ENCODE measurements at places on chromosomes 12 and 14.

- no peak for DNase-seq
Measured at GRCh38 chr14:72688990-72689671, 204.8 kb downstream of the DPF3 start.

GRCh38 chr12:26833743-26834490 is 923 bp upstream of the ITPR2 start:
- DNase-seq: no peak

GRCh38 chr12:14410841-14411569 is 45.5 kb downstream of the ATF7IP start:
- no peak for DNase-seq

DNA sequence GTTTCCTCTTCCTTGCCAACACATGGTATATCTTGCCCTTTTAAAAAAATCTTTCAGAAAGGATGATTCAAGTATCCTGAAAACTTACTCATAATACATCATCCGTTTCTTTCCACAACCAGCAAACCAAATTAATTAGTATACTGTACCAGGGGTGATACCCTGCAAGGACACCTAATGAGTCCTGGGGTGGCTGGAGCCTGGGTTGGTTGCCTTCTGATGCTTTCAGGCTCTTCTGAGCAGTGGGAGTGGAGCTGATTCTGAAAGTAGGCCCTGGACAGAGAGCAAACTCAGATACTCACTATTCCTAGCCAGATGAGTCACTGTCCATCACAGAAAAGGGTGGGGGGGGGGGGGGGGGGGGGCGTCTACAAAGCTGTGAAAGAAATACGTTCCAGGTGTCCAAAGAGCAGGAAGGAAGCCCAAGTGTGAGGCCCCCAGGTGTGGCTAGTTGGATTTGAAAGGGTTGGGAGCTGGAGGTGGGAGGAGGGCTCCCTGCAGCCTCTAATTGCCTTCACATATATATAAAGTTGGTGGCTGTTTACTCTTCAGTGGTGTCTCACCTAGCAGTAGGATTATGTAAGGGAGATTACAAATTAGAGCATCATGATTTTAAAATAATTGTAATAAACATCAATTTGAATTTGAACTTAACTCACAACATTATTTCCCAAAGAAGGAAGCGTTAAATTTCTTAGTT is 36.5 kb downstream of the FBXO33 start:
- no peak for DNase-seq

DNA sequence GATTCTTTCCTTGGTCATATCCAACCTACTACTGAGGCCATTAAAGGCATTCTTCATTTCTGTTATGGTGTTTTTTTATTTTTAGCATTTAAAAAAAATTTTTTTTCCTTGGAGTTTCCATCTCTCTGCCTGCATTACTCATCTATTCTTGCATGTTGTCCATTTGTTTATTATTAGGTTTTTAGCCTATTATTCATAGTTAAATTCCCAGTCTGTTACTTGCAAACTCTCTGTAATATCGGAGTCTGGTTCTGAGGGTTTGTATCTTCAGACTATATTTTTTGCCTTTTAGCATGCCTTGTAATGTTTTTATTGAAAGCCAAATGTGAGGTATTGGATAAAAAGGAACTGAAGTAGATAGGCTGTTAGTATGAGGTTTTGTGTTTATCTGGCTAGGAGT is 284.3 kb downstream of the FUT8 start:
- DNase-seq: no peak

DNA sequence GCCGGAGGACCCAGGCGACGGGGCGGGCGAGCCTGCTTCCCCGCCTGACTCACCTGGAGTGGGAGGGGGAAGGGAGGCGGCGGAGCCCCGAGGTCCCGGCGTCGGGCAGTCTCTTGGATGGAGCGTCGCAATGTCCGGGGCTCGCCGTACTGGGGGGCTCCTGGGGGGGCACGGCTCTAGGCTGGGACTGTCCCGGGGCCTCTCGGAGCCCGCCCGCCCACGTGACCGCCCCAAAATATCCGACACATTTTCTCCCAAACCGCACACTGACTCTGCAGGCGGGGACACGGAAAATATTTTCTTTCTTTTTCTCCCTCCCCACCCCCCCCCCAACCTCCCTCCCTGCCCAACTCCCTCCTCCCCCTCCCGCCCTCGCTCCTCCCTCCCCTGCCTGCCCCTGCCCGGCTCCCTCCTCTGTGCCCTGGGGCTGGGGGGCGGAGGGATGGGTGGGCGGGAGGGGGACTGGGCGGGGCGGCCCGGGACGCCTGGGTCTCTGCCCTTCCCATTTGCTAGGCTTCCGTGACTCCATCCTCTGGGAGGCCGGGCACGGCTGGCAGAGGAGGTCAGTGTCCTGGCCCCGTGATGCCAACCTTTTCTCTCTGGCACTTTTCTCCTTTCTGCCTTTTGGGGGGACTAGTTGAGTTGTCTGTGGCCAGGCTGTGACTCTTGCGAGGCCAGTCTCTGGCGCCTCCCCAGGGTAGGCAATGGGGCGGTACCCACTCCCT is at the start of gene RARG:
Gene RARG (minus strand): TSS at position 289 of the 725 bp plus-strand sequence. CDS start 4,664 bp downstream, outside the sequence.
- DNase-seq: no peak

DNA sequence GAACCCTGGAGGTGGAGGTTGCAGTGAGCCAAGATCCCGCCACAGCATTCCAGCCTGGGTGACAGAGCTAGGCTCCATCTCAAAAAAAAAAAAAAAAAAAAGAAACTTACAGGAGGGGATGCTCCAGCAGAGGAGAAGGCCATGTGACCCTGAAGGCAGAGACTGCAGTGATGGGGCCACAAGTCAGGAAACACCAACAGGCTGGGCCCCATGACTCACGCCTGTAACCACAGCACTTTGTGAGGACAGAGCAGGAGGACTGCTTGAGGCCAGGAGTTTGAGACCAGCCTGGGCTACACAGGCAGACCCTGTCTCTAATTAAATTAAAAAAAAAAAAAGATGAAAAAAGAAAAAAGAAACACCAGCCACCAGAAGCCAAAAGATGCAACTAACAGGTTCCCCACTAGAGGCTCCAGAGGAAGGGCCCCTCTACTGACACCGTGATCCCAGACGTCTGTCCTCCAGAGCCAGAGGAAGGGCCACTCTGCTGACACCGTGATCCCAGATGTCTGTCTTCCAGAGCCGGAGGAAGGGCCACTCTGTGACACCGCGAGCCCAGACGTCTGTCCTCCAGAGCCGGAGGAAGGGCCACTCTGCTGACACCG is 9.1 kb upstream of the GLT1D1 start:
- no peak for DNase-seq

GRCh38 chr12:49831717-49832116 is 3.5 kb upstream of the NCKAP5L start:
- no peak for DNase-seq

GRCh38 chr12:62618930-62619329 is 152.3 kb downstream of the MON2 start:
- DNase-seq: no peak

DNA sequence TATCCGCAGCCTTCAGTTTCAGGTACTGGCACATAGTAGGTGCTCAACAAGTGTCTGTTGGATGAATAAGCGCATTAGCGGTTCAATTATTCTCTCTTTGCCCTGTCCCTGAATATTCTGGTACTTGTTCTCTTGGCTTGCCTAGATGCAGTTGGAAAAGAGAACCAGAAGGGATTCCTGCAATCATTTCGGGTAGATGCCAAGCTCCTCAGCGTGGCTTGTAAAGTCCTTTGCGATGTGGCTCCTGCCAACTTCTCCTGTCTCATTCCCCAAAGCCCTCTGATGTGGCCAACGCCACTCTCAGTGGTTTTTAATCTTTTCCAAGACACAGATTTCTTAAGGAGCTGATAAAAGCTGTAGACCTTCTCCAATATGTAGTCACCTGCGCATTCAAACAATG is 230.3 kb downstream of the SUDS3 start:
- no peak for DNase-seq

DNA sequence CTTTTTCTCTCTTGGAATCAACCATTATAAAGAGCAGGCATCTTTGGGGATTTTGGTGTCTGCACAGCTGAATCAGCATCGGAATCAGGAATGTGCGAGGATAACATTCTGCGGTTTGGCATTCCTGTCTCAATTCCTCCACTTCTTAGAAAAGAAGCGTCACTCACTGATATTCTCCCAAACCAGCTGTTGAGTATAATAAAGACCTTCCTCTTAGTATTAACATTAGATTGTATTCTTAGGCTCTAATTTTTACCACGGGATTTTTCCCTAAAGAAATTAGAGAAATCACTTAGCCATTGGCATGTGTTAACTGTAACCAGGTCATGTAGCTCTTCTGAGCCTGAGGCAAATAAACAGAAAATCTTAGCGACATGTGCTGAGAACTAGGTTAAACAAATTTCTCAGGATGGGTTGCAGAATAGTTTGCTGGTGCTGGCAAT is 128.7 kb downstream of the TMX1 start:
- DNase-seq: no peak

- no peak for DNase-seq
Measured at GRCh38 chr12:83476006-83476405, 789.3 kb downstream of the TMTC2 start.

DNA sequence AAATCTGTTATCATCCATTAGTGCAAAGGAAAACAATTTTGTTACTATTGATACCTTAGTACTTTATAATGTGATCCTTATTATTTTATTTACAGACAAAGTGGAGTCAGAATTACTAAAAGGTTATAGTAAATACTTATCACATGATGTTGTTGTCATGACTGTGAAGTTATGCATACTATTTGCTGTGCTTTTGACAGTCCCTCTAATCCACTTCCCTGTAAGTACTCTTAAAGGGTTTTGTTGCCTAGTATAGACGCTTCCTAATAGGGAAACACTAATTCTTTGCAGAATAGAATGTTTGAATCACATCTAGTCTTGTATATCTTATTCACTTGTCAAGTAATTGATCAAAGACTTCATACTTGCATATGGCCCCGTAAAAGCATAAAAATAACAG is 69.4 kb downstream of the SLC38A6 start:
- DNase-seq: no peak

DNA sequence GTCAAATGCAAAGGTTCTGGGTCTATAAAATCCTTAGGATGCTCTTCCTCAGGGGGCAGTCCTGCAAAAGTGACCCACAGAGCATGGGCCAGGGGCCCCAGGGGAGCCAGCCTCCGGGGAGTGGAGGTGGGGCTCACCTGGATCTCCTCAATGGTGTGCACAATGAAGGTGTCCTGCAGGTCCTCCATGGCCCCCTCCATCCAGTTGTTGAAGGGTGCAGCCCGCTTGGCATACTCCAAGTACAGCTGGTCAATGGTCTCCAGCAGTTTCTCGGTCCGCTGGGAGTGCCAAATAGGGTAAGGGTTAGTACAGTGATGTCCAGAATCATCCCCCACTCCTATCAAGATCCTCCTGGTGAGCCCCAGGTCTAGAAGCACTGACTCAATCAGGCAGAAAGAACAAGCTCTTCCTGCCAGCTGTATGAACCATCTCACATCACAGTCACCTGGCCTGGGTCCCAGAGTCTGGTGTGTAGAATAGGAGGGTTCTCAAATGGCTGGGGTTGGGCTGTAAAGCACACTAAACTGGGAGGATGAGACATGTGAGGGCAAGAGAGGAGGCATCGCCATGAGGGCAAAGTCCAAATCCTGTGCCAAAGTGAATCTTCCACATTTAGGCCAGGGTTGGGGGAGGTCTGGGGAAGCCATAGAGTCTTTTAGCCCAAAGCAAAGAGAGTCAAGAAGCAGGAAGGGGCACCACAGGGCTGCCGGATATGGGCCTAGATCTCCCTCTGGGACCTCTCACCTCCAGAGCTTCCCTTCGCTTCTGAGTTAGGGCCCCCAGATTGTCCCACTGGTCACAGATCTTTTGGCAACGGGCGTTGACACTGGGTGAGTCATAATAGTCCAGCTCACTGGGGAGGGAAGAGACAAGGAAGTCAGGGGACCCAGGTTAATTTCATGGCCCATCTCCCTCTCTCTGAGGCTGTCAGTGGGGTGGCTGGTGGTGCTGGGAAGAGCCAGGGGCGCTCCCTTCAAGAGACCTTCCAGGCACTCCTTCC is 91.5 kb upstream of the ZFP36L1 start:
- DNase-seq: no peak

- no peak for DNase-seq
Measured at GRCh38 chr12:20361416-20361815, 6.9 kb upstream of the PDE3A start.

- no peak for DNase-seq
Measured at GRCh38 chr12:103833095-103833775, 7.8 kb downstream of the NT5DC3 start.

DNA sequence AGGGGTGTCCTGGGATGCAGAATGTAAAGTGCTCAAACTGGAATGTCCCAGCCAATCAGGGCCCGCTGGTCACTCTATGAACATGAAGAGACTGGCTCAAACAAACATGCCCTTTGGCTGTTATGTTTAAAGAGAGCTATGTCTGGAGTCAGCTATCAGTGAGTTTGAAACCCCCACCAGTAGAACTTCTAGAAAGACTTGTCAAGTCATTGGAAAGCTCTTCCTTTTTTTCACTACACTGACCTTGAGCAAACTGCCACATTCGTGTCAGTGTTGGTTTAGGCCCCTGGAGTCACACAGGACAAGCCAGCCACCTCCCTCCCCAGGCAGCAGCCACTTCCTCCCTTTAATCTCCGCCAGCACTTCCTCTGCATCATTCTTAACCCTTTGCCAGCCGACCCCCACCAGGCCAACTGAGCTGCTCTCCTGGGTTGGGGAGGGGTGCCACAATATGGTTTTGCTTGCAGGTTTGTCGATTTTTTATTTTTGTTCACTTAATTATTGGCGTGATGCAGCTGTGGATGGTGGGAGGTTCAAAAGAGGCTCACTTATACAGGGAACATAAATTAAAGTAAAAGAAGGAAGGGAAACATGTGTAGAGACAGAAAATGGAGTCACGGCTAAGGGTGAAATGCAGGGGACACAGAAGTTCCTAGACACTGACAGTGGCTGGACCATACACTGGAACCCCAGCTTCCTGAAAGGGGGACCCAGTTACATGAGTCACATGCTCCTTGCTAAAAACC is 25.3 kb downstream of the CMKLR1 start:
- no peak for DNase-seq

- no peak for DNase-seq
Measured at GRCh38 chr14:76472199-76472723, 96.3 kb downstream of the ESRRB start.

- no peak for DNase-seq
Measured at GRCh38 chr12:128639089-128639488, 184.7 kb downstream of the SLC15A4 start.

- DNase-seq: no peak
Measured at GRCh38 chr12:101759396-101760047, 20.3 kb upstream of the SYCP3 start.

GRCh38 chr12:31019561-31019960 is 54.1 kb upstream of the DDX11 start:
- DNase-seq: no peak

GRCh38 chr12:47551426-47551851 is 154.4 kb downstream of the RPAP3 start:
- DNase-seq: peak; percentile 45

- no peak for DNase-seq
Measured at GRCh38 chr12:27460471-27460978, 14.0 kb downstream of the SMCO2 start.

- no peak for DNase-seq
Measured at GRCh38 chr14:68217791-68218340, 398.3 kb downstream of the RAD51B start.

All from NCI-H2227 treated with DMSO at 0.1 percent for 48 hours (cell line).